ENCODE measurements at places on chromosomes 4 and X.
A peak's percentile ranks its signal among the peaks of the same experiment; 100 is the strongest.

GRCh38 chr4:57147335-57148060 is 37.3 kb upstream of the IGFBP7 start:
- no peak for DNase-seq

- DNase-seq: peak; percentile 71
Observed at GRCh38 chrX:107654872-107655761, 26.8 kb downstream of the PRPS1 start.

DNA sequence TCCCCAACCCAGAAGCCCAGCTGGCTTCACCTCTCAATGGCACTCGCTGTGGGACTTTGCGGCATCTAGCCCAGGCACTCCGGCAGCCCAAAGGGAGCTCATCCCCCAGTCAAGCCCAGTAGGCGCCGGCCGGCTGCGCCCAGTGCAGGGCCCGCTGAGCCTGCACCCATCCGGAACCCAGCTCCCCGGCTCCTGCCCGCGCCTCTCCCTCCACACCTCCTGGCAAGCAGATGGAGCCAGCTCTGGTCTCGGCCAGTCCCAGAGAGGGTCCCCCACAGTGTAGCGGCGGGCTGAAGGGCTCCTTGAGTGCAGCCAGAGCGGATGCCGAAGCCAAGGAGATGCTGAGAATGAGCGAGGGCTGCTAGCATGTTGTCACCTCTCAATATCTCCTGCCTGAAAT is 116.8 kb upstream of the UGT8 start:
- DNase-seq: no peak

DNA sequence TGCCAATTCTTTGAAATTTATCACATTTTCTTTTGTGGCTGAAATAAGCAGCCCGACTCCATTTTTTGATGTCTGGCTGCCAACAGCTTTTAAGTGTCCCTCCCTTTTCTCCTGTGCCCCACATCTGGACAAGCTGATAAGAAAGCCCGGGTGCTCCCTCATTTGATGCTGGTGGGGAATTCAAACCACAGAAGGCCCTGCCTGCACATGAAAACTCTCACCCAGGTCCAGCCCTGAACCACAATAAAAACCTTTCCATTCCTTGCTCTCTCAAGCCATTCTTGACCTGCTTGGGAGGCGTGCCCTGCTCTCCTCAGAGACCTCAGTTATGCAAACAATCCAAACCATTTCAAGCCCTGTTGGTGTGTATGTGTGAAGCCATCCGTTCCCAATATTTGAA is 93.9 kb downstream of the FAM53A start:
- no peak for DNase-seq

DNA sequence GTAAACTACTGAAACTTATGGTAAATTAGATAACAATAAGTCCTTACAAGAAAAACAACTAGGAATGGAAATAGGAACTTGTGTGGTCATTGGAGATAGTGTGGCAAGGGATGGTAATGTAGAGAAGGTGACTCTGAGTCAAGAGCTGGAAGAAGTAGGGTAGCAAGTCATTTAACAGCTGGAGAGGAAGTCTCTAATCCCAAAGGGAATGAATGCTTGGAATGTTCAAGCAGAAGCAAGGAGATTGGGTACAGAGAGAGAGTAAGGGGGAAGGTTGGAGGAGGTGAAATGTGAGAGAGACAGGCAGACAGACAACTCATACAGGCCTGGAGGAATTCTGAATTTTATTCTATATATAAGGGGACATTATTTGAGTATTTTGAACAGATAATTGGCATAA is 260.6 kb upstream of the MAD2L1 start:
- DNase-seq: no peak

DNA sequence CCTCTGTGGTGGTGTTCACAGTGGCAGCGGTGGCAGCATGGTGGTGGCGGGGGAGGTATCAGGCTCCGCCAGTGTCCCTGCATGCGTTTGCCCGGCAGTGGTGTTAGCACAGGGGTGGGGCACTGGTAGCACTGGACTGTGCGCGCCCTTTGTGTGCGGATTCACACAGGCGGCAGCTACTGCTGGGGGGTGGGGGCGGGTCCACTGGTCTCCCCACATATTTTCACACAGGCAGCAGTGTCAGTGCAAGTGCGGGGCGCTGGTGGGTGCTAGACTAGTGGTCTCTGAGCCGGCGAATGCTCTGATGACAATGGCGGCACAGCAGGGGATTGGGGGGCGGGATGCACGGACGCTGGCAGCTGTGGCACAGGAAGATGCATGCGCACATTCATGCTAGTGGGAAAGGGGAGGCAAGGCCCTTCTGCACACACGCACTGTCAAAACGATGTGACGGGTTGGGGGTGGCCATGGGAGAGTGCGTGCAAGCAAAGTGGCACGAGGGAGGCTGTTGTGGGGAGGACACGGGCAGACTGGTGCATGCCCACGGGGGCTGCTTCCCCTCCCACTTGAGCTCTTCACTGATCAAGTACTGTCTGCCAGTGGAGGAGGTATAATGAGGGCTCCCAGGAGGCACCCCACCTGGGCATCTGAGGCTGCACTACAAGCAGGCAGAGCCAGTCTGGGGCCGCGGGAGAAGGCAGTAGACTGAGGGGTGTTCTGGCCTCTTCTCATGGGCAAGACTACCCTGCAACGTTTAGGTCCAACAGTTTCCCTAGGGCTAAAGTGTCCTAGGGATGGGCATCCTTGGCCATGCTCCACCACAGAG is 53.0 kb downstream of the POF1B start:
- no peak for DNase-seq

- DNase-seq: no peak
Observed at GRCh38 chr4:41745292-41746024, 3.1 kb downstream of the PHOX2B start.

- no peak for DNase-seq
Observed at GRCh38 chr4:2484993-2485392, 16.1 kb downstream of the RNF4 start.

- DNase-seq: no peak
Observed at GRCh38 chrX:112120721-112121120, 38.1 kb upstream of the TRPC5 start.

DNA sequence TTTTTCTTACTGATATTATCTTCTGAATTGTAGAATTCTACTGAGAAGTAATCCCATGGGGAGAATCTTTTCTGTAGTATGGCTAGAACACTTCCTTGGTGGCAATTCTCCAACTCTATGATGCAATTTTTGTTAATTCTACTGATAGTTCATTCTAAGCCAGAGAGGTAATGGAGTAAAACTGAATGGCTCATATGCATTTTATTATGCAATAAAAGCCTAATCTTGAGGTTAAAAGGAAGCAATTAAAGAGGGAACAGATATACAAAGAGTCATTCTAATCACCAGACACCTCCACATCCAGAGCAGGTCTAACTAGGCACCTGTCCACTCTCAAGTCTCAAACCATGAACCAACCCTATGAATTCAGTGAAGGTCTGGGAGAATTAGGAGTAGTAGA is 9.7 kb downstream of the RAP2C start:
- DNase-seq: no peak

DNA sequence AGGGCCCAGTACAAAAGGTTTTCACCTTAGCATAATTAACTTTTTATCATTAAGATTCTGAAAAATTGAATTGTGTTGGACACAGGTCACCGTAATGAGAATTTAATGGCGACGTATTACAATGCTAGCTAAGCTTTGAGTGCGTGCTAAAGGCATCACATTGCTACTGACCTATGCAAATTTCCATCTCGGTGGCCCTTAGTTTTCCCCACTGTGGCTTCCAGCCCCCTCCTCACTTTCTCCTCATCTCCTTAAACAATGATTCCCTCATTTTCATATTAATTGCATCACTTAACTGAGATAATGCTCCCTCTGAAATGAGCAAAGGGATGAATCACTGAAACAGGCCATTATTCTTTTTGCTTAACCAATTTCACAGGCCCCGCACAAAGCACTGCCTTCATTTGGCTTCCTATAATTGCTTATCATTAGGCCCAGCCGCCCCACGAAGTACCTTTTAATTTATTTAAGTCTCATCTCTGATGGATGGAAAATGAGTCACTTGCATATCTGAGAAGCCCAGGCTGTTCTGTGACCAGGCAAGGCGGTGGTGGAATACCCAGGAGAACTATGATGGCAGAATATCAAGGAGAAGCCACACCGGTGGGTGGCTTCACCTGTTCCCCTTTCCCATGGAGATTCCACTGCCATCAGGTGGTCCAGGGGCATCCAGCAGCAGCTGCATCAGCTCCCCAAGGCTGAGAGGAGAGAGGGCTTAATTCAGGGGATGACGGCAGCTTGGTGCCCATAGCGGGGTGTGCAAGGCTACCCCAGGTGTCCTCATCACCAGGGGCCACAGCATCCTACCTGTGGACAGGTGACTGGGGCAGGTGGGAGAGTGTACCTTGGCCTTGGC is 223.8 kb upstream of the BOD1L1 start:
- no peak for DNase-seq

GRCh38 chr4:161132715-161133425 is 1030.9 kb downstream of the FSTL5 start:
- DNase-seq: no peak

DNA sequence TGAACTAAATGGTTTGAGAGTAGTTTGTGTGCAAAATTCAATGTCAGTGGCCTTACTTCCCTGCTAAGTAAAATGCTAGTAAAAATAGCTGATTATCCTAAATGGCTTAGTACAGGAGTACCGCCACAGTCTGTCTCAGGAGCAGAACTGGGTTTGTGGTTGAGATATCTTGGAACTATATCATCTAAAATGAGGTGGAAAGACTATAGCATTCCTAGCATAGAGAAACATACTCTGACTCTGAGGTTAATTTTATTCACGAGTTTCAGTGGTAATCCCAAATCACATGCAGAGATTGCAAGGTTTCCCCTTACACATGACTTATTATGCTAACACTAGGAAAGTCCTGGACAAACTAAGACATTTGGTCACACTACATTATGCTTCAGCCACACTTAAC is 70.4 kb downstream of the OR13H1 start:
- DNase-seq: no peak

DNA sequence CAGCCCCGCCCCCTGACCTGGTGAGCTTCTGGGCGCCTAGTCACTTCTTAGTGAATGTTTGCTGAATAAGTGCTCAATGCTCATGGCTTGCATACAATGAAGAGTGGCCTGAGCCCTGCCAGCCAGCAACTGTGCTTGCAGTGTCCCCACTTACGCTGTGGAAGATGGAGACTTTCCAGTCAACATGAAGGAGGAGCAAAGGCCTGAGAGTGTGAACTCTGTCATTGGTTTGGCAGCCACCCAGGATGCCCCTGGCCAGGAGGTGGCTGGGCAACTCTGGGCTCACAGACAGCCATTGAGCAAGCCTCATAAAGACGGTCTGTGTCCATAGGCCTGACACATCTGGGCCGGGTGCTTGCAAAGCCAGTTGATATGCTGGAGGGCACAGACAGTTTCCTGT is 72.1 kb upstream of the MAMLD1 start:
- no peak for DNase-seq

GRCh38 chr4:33948921-33949320 is 2295.4 kb downstream of the ARAP2 start:
- no peak for DNase-seq

DNA sequence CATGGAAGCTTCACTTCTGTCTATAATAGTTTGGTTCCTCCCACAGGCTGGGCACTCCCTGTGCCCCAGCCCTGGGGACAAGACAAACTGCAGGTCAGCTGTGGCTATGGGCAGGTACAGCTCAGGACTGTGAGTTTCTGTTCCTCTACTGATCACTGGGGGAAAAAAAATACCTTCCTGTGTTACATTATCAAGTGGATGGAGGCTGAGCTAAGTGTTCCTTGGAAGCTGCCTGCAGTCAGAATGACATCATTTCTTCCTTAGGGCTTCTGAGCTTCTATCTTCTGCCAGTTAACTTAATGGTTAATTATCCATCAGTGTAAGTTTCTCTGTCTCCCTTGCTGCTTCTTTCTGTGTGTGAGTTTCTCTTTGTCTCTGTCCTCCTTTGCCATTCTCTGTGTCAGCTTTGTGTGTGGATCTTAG is 4.6 kb downstream of the RAB33A start:
- DNase-seq: no peak

- DNase-seq: no peak
Observed at GRCh38 chrX:43747476-43747875, 91.4 kb downstream of the MAOA start.

- DNase-seq: no peak
Observed at GRCh38 chr4:110988722-110989121, 365.8 kb upstream of the PITX2 start.

DNA sequence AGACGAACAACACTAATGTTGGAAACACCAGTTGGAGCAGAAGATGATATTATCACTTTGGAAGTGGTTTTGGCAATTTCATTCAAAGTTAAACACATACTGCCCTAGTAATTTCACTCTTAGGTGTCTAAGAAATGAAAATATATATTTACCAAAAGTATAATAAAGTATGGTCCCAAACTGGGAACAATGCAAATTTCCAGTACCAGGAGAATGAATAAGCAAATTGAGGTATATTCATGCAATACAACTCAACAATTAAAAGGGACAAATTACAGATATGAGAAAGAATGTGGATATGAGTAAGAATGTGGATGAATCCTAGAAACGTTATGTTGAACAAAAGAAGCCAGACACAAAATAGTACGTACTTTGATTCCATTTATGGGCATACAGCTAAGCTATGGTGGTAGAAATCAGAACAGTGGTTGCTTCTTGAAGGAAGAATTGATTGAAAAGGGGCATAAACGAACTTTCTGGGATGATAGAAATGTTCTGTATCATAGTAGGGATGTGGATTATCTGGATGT is 10.0 kb downstream of the ELMOD2 start:
- no peak for DNase-seq

- DNase-seq: no peak
Observed at GRCh38 chrX:70240751-70241150, 6.3 kb downstream of the AWAT1 start.

DNA sequence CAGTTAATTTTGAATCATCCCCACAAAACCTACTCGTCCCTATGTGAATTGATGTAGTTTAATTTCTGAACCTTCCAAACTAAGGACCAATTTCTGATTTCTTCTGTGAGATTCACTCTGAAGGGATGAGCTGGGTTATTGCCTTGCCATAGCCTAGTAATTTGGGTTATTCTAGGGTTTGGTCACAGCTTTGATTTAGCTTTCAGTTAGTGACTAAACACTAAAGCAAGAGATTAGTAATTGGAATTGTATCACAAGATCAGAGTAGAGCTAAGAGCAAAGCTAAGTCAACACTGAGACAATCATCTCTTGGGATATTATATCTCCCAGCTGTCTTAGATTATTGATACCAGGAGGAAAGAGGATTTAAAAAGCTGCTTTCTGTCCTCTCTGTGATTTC is 588.0 kb downstream of the CCSER1 start:
- DNase-seq: no peak

DNA sequence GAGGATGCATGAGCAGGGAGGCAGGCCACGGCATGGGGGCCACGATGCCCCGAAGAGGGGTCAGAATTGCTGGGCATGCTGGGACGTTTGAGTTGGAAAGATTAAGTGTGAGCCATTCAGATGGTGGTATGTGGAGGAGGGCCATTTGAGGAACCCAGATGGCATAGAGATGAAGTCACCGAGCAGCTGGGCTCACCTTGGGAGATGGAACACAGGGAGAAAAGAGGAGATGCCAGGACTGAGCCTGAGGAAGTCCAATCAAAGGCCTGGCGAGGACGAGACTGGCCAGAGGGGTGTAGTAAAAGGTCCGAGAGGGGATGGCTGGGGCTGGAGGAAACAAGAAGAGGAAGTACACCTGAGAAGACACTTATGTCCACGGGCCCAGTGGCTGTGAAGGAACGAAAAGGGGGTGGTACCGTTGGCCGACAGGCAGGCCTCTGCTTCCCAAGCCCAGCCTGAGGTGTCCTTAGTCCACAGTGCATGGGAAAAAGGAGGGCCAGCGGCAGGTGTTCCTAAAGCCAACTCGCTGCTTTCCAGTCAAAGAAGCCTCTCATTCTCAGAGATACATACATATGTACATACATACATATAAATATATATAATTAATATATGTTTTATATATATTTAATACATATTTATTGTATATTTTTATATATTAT is 54.6 kb upstream of the CLCN4 start:
- DNase-seq: no peak

GRCh38 chrX:49264460-49264859 is at the start of gene FOXP3:
FOXP3 (minus strand) TSS chrX:49264710; CDS start chrX:49258505, 6,205 bp downstream.
- DNase-seq: no peak
